ENCODE measurements at places on chromosomes 16 and 17.

DNA sequence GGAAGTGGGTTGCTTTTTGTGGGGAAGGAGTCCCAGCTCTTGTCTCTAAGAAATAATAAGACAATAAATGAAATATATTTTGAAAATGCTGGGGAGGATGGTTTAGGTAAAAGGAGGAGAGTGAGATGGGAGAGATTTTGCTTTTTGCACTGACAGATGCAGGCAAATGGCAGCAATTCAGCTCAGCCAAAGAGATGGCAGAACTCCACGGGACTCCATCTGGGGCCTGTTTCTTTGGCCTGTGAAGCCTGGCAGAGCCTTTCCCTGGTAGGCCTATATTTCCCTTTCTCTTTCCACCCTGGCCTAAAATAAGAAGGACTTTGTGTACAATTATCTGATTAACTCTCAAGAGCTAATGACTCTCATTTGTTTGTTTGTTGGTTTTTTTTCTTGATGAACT, 1525.1 kb downstream of the CDH11 start:
- DNase-seq: no peak

DNA sequence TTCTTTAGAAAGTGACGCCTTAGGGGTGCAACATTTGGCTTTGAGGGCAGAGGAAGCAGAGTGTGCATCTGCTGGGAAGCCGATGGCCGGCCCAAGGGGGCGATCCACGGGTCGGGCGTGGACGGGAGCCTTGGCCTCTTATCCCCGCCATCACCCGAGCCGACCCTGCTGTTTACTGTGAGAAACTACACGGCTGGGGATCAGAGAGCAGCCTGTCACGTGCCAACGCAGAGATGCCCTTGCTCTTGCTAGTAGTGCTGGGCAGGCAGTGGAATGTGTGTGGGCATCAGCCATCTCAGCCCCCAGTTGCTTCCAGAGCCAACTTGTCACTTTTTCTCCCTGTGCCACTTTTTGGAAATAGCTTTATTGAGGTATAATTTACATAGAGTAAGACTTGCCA, 26.7 kb upstream of the ITGB4 start:
- DNase-seq: no peak

DNA sequence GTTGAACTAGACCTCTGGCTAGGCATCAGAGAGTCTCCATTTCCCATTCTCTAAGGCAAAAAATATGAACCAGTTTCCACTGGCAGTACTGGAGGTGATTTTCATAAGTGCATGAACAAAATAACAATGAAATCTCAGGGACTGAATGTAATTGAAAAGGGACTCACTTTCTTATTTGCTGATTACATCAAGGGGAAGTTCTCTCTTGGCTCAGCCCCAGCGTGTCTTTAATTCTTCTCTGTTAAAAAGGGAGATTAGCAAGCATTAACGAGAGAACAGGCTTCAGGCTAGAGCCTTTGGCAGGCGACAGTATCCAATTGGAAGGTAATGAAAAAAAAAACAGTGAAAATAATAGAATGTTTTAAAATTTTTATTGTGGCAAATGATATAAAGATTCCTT, 34.0 kb upstream of the ADAMTS18 start:
- DNase-seq: no peak

DNA sequence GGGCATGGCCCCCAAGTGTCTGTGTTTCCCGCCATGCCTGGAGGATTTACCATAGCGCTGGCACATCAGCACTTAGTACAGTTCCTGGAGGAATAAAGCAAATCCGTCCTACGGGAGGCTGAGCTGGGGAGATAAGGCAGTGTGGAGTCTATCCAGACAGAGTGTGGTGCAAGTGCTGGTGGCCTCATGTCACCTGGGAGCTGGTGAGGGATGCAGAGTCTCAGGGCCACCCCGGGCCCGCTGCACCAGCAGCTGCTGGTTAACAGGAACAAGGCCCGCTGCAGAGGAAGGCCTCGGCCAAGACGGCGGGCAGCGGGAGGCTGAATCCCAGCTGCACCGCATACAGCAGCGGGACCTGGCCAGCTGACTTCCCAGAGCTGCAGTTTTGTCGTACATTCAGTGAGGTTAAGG, 57.3 kb upstream of the CDC42EP4 start:
- DNase-seq: no peak

DNA sequence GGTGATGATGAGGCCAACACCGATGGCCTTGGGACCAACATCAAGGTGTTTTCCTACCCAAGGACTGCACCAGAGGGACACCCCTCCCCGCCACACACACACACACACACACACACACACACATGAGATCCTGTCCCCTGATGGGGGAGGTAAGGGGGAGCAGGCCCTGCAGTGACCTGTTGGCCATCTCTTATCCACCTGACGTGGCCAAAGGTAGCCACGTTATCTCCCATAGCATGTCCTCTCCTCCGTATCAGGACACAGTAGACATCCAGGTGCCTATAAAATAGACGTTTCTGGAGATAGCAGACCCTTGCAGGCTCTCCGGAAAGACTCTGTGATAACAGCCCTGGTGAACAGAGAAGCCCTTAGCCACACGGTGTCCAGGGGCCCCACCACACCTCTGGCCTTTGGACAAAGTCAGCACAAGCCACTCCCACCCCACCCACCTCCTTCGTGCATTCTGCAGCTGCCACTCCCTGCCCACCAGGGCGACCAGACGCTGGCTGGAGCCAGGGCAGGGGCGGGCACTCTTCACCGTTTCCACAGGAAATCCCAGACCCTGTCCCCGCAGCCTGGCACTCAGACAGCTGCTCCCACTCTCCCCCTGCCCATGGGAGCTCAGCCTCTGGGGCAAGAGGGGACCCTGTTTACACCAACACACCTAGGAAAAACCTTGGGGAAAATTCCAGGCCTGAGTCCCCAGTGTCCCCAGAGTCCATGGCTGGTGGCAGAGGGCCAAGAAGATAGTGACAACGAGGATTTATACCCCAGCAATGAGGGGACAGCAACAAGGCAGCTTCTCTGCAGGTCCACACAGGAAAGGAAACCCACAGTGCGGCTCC, 15.4 kb upstream of the ENPP7 start:
- no peak for DNase-seq

DNA sequence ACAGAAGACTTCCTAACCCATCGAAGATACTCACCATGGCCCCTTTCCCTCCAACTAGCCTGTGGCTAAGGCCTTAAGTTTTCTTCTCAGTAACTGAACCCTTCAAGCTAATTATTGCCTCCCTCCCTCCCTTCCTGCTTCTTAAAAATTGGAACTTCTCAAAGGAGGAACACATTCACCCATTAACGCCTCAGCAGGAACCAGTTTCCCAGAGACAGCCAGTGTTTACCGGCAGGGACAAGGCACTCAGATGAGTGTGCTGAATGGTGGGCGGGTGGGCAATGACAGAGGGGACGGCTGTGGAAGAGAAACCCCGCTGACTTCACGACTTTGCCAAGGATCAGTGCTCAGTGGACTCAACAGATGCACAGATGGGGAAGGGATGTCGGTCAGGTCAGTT, 20.3 kb downstream of the PITPNA start:
- DNase-seq: no peak

DNA sequence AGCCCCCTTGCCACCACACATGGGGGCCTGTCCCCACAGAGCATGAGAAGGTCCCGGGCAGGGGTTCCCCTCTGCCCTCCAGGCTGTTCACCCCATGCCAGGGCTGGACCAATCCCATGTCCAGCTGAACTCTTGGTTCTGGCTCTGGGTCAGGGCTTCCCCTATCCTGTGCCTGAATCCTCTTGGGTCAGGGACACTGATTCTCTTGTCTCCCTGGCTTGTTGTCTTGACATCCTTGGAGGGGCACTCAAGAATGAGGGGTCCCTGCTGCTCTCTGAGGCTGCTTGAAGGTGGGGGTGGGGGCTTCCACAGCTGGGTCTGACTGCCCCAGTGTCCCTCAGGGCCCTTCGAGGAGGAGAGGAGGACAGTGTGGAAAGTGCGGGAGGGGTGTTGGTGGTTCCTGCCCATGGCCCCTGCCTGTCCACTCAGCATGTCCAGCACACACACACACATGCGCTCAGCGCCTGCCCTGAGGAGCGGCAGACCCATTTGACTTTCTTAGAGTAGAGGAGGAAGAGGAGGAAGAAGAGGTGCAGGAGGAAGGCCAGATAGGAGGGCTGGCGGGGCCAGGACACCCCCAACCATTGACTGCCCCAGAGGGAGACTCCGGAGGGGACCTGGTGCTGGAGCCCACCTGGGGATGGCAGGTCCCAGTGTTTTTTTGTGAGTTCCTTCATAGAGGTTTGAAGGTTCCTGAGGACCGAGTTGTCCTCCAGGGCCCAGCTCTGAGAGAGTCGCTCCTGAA, 47.0 kb downstream of the TNFRSF13B start:
- no peak for DNase-seq

GRCh38 chr17:36980280-36980761, 31.6 kb downstream of the AATF start:
- no peak for DNase-seq
